ENCODE measurements at places on chromosomes 13 and 19. TPM values are rescaled to one million over a fixed set of nuclear protein-coding genes. Genes with fewer than 3 reads are reported as not detected.
A peak's percentile ranks its signal among the peaks of the same experiment; 100 is the strongest.

- peak; percentile 67 for DNase-seq
Measured at GRCh38 chr13:109764470-109765291, 21.7 kb downstream of the IRS2 start.

Gene WASF3
- 51.5 TPM for total RNA-seq

- DNase-seq = no peak
Measured at GRCh38 chr19:3503036-3503572, 2.6 kb upstream of the DOHH start.

Gene GIPR
- total RNA-seq = not detected

GRCh38 chr13:90732049-90732448, 615.4 kb upstream of the MIR17HG start:
- no peak for DNase-seq

DNA sequence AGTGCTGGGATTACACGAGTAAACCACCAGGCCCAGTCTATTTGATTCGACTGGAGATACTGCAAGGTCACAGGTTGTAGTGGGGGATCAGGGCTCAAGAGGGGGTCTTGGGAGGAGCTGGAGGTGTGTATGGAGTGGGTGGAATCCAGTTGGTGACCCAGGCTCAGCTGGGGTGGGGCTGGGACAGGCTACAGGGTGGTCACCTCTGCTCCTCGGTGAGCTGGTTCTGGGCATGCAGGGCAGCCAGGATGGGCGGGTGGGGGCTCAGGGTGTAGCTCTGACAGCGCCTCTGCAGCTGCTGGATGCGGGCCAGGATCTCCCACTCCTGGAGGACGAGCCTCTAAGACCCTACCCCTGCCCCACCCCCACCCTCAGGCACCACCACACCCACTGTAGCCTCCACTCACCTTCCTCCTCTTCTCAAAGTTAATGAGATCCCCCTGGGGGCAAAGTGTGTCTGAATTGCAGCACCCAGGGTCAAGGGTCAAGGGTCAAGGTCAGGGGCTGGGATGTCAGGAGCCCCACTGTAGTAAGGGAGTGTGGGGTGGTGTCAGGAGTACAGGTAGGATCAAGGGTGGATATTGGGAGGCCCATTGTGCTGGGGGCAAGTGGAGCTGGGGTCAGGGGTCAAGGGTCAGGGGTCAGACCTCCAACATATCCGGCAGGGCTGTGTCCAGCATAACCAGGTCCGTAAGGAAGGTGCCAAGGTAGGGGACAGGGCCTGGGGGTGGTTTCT, 17.1 kb downstream of the RGL3 start:
- DNase-seq = no peak

Gene RELB
- 1.1 TPM for total RNA-seq

Gene GAPDHS
- total RNA-seq = not detected

GRCh38 chr13:19665427-19665859, 32.0 kb downstream of the MPHOSPH8 start:
- no peak for DNase-seq

- no peak for DNase-seq
Measured at GRCh38 chr13:32474999-32475792, 47.3 kb upstream of the N4BP2L1 start.

Gene CCL25
- total RNA-seq = not detected

GRCh38 chr19:35041548-35042055, at the start of gene HPN:
TSS of gene HPN (plus strand) at chr19:35041721. CDS start at chr19:35042507, 786 bp downstream.
- DNase-seq = no peak

Gene ZNF554
- 9.3 TPM for total RNA-seq

DNA sequence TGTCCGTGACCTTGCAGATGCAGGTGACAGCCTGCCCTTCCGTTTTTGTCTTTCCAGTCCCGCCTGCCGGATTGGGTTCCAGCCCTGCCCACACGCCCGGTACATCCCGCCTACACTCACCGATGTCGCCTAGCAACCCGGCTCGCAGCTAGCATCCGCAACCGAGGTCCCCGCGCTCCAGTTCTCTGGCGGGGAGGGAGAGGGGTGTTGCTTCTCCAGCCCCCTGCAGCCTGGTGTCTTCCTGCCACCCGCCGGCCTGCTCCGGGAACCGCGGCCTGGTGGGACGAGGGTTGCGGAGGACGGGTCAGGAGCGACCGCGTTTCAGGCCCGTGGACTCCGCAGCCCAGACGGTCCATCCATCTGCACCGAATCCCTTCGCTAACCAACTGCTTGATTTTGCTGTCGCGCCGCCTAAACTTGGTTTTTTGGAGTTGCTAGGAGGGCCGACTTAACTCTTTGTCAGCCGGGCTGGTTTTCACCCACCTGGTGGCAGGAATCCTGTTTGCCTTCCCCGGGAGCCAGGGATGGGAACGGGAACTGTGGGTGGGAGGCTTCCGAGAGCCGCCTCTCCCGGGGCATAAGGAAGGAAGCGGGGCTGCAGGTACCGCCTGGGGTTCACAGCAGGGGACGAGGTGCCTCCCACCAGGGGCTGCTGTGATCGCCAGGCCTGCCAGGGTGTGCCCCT, 15.4 kb upstream of the MATK start:
- peak; percentile 75 for DNase-seq

GRCh38 chr19:13091400-13092157, 11.1 kb downstream of the LYL1 start:
- DNase-seq = no peak

Gene GPR183
- total RNA-seq = 1.1 TPM

DNA sequence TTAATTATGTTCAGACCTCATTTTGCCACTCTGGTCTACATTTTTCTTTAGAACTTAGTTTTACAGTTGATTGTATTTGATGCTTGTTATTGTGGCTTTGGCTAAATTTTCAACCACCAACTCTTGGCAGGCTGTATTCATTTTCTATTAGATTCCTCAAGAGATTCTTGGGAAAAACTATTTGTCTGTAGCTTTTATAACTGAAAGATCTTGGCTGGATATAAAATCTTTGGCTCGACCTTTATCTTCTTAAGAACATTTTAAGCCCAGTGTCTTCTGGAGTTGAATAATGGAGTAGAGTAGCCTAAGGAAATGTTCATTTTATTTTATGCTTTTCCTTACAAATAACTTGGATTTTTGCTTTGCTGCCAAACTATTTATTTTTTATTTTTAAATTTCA, 848.5 kb downstream of the PCDH17 start:
- DNase-seq = no peak

Gene B3GNT8
- total RNA-seq = 0.18 TPM

DNA sequence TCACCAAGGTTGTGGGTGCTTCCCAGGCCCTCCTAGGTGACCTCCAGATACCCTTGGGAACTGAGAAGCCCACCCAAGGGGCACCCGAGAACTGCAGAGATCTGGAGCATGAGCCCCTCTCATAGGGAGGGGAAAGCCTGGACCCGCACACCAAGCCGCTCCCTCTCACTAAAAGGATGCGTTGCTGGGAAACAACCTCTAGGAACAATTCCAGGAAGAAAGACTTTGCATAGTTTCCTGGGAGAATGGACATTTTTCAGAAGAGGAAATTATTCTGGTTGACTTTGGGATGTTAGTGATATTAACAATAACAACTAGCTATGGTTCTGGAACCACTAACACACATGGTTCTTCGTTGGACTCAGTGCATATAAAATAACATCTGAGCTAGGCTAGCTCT, 64.6 kb downstream of the SLC7A1 start:
- DNase-seq = no peak

Gene SYCN
- total RNA-seq = not detected

DNA sequence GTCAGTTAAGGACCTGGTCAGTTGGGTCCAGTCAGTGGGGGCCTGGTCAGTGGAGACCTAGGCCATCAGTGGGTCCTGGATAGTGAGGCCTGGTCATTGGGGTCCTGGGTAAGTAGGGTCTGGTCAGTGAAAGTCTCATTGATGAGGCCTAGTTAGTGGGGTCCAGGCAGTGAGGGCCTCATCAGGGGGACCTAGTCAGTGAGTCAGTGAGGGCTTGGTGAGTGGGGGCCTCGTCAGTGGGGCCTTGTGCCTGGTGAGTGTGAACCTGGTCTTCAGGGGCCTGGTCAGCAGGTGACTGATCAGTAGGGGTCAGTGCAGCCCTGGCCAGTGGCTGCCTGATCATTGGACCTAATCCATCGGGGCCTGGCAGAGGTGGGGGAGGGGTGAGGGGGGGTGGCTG, 42.6 kb upstream of the TPM4 start:
- no peak for DNase-seq

GRCh38 chr19:4609878-4610511, 29.3 kb upstream of the TNFAIP8L1 start:
- no peak for DNase-seq

Gene C19orf81
- total RNA-seq = 2.1 TPM

- DNase-seq = no peak
Measured at GRCh38 chr13:28685114-28685513, 26.2 kb downstream of the POMP start.

DNA sequence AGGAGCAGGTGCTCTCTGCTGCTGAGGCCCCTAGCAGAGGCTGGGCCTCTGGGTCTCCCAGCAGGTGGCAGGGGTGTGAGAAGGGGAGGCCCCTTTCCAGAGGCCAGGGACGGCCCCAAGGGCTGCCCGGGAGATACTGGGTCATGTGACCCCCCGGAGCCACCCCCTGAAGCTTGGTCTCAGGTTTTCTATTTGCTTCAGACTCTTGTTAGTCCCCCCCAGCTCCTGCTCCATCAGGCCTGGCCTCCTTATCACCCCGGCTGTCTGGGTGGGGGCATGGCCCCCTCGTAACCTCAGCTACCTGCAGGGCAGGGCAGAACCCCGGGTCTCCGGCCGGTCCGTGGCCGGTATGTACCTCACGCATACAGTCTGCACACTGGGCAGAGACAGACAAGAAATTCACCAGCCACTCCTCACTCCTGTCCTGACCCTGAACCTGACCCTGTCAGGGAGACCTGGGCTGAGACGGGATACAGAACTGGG, 13.2 kb upstream of the TCF3 start:
- DNase-seq = no peak

Gene LILRA2
- 0.27 TPM for total RNA-seq

DNA sequence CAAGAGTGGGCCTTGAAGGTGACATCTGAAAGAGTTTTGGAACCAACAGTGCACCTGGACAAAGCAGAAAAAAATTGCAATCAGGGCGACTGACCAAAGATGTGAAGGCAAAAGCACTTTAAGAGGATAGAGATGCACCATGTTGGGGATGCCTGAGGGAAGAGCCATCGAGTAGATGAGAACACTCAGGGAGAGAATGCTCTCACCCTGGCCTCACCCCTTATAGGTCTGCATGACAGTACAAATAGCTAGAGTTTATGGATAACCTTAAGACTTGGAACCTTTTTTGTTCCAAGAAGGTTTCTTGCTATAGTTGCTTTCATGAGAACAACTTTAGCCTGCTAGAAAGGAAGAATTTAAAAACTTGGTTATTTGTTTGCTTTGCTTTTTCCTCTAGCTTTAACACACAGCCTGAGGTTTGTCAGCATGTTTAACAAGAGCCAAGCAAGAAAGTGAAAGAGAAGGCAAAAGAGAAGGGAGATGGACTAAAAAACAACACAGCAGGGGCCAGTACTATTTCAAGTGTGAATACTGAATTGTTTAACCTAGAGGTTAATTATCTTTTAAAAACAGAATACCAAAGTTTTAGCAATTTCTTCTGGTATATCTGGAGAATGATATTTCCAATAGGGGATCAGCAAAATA, 418.9 kb downstream of the DIAPH3 start:
- no peak for DNase-seq

Gene SIGLEC11
- total RNA-seq = 0.36 TPM

Gene VN1R4
- total RNA-seq = not detected

- DNase-seq = no peak
Measured at GRCh38 chr13:22487932-22488331, 692.8 kb upstream of the SGCG start.

Gene ZNF575
- total RNA-seq = 0.27 TPM

GRCh38 chr19:17005000-17005399, 21.6 kb downstream of the CPAMD8 start:
- DNase-seq = no peak

DNA sequence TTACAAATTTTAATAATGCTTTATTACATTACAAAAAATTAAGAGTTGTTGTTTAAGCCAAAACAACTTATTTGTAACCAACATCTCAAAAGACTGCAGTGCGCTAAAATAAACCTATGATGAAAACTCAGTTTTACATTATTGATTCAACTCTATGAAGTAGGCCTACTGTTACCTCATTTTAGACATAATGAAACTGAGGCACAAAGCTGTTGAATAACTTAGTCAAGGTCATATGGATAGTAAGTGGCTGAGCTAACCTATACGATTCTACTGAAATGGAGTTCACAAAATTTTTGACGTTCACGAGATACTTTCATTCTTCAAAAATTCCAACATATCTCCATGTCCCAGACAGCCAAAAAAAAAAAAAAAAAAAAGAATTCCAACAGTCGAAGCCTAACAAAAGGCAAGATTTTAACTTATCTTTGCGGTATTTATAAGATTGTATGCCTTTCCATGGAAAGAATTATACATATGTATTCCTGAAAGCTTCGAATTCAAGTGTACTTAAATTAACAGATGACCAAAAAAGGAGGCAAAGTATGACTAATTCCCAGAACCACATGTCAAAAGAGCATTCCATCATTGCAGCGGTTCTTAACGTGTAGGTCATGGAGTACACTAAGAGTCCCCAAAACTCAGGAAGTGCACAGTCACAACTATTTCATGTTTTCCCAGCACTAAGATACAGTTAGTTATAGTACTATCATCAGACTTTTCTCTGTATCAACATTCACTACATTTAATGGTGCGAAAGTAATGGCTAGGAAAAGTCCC, 69.4 kb downstream of the PSPC1 start:
- DNase-seq = no peak
